ENCODE measurements at places on chromosomes 7 and 10.

GRCh38 chr7:152760854-152761748 is 1.5 kb downstream of the ACTR3B start:
- DNase-seq, result no peak

DNA sequence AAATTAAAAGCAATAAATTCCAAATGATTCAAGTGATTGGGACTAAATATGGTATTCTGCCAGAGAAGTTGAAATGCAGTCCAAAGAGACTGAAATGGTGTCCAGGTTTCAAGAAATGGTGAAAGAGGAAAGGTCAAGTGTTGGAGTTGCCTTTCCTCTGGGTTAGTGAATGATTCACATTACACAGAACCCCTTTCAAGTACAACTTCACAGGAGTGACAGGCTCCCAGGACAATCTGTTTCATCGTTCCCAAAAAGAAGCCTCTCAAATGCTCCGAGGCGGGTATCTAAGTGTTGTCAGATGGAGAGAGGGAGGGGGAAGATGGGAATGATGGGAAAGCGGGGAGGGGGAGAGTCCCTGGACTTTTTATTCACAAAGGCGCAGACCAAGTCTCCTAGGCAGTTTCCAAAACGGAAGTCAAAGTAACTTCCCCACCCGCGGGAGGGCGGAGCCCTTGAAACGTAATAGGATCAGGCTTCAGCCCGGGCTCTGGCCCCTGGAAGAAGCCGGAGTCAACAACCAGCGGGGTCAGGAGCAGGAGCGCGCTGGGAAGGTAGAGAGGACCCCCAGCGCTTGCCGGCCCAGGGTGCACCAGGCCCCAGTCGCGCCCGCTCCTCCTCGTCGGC is 754 bp downstream of the SLC25A13 start:
- DNase-seq, result peak; percentile 68

GRCh38 chr7:132422502-132423111 is 153.7 kb downstream of the PLXNA4 start:
- no peak for DNase-seq

GRCh38 chr7:7318601-7319000 is 136.3 kb downstream of the C1GALT1 start:
- DNase-seq, result no peak

- DNase-seq, result no peak
Measured at GRCh38 chr10:111821871-111822270, 361.7 kb downstream of the GPAM start.

GRCh38 chr7:155213955-155214740 is 83.5 kb upstream of the INSIG1 start:
- DNase-seq, result no peak

DNA sequence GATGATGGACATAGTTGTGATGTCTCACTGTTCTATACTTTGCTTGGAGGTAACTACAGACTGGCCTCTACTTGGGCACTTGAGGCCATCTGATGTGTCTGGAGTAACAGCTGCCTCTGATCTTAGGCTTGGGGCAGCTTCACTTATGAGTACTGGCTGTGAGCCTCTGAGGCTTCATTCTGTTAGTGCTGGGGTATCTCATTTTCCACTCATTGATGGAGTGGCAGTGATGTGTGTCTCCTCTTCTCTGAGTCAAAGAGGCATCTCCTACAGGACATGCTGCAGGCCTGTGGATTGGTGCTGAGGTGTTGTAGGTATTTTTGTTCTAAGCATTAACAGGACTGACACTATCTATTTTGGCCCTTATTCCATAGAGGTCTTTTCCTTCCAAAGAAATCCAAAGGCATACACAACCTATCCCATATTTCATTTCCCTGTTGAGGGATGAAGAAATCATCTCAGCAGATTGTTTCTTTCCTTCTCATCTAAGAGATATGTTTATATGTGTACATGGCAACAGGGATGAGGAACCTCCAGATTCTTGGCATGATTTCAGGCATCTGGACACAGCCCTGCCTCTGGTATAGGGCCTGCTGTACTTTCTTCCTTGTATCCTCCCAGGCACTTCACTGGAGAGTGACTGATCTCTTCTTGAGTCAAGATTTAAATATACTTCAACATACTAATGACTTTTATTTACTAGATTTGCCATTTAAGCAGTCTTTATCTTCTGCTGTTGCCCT is 65.7 kb upstream of the NOBOX start:
- no peak for DNase-seq

- DNase-seq, result no peak
Measured at GRCh38 chr10:59397961-59398360, 35.6 kb upstream of the FAM13C start.

DNA sequence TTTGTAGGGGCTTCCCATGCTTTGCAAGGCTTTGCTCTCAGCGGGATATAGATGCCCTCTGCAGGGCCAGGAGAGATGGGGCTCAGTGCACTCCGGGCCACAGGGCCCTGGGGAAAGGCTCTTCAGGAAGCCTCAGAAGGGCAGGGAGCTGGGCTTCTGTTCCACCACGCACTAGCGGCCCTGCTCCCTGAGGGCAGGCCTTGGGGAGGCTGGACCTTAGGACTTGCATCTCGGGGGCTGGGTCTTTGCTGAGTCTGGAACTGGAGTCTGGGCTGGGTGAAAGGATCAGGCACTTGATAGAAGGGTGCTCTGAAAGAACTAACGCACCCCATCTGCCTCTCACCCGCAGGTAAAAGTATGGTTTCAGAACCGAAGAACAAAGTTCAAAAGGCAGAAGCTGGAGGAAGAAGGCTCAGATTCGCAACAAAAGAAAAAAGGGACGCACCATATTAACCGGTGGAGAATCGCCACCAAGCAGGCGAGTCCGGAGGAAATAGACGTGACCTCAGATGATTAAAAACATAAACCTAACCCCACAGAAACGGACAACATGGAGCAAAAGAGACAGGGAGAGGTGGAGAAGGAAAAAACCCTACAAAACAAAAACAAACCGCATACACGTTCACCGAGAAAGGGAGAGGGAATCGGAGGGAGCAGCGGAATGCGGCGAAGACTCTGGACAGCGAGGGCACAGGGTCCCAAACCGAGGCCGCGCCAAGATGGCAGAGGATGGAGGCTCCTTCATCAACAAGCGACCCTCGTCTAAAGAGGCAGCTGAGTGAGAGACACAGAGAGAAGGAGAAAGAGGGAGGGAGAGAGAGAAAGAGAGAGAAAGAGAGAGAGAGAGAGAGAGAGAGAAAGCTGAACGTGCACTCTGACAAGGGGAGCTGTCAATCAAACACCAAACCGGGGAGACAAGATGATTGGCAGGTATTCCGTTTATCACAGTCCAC is 5.4 kb downstream of the EMX2 start:
- DNase-seq, result no peak

GRCh38 chr10:64219271-64220025 is 698.2 kb downstream of the REEP3 start:
- DNase-seq, result no peak

DNA sequence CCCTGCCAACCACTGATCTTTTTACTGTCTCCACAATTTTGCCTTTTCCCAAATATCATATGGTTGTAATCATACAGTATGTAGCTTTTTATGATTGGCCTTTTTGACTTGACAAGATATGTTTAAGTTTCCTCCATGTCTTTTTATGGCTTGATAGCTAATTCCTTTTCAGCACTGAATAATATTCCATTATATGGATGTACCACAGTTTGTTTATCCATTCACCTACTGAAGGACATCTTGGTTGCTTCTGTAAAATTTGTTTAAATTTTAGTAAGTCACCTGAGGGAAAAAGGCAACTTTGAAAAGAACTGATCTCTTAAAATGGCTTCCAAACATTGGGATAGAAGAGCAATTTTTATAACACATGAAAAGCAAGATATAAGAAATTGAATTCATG is 43.5 kb downstream of the ATRNL1 start:
- no peak for DNase-seq

GRCh38 chr10:60677531-60678129 is 100.6 kb upstream of the CDK1 start:
- DNase-seq, result no peak

- DNase-seq, result no peak
Measured at GRCh38 chr7:77657427-77658224, 38.6 kb upstream of the RSBN1L start.

- DNase-seq, result no peak
Measured at GRCh38 chr7:19984231-19984632, 210.8 kb upstream of the TMEM196 start.

DNA sequence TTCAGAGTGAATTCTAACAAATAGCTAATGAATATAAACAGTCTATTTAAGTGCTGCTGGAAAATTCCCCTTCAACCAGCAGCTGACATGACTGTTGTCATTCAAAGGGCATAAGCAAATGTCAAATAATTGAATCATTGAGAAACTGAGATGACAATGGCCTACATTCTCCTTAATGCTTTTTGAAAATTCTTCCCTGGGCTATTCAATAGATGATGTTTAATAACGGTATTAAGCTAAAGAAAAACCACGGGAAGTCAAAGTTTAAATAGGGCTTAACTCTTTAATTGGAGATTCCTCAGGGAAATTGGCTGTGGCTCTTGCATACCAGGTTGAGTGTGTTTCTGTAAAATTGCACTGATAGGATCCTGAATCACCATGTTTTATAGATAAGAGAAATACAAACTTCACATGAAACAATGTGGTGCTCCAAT is 77.0 kb downstream of the ARL4A start:
- DNase-seq, result no peak

GRCh38 chr10:66228887-66229286 is 696.9 kb upstream of the LRRTM3 start:
- DNase-seq, result no peak

GRCh38 chr10:98833542-98833941 is 386.8 kb upstream of the HPS1 start:
- DNase-seq, result no peak

DNA sequence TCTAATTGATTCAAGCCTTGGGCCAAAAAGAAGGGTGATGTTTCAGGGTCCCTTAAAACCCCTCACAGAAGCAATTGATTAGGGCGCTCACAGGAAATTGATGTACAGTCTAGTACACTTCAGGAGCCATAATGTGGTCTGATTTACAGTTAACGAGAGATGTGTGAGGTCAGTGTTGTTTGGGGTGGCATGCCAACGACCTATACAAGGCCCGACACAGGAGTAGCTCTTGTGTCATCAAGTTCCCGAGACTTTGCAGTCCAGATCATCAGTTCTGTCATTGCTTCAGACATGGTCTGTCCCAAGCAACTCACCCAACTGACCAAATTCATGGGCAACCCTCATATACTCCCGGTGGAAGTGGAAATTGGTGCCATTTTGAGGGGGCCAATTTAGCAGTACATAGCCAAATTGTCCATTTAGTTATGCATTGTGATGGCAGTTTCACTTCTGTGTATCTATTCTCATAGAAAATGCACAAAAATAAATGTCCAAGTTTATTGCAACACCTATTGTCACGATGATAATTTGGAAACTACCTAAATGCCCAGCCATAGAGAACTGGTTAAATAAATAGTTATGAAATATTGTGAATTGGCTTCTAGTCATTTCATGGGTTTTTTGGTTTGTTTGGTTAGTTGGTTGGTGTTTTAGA is 18.0 kb upstream of the ARID5B start:
- DNase-seq, result no peak

DNA sequence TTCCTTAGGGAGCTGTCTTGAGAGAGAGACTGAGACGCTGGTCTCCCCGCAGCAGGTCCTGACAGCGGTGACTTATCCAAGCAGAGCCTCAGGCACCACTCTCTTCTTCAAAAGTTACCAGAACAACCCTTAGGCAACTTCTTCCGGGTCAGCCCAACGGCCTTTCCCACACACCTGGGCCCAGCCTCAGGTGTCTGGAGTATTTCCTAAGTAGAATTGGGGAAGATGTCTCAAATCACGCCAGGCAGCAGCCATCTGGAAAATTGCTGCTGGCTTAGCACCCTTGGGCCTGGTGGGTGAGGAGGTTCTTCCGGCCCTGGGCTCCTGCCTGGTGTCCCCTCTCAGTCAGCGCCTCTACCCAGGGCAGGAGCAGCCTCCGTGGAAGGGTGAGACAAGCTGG is 80.4 kb upstream of the ANLN start:
- no peak for DNase-seq

GRCh38 chr7:150405584-150406311 is 26.6 kb downstream of the ZNF775 start:
- DNase-seq, result peak; percentile 37

Measured in T-helper 2 cell treated with Interferon-gamma antibody and Interleukin-4, amounts not matched to agents 5 μg/mL and 100 μg/mL, for 36 hours (primary cell).